ENCODE measurements at places on chromosomes 1 and 21.

DNA sequence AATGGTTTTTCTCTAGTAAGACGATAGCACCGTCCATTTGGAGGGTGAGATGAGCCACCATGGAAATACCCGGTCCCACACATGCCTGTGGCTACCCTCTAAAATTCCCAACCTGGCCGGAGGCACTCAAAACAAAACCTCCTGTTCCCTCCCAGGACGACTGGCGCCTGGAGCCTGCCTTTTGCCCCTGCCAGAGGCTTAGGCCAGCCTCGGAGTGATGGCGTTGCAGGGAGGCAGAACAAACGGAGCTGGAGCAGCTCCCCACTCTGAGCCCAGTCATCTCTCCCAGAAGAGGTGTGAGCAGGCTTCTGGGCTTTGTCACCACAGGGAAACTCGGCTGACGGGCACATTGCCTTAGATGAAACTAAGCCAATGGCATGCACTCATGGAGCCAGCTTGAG, 213.7 kb upstream of the HOOK1 start:
- no peaks in the 10 kb centered on the region for H3K36me3 ChIP-seq
- DNase-seq, result no peak
- no peaks in the 10 kb centered on the region for H3K27me3 ChIP-seq
- H3K4me1 ChIP-seq, result peaks cover 17% of the 10 kb centered on the region
- no peak overlapping the region for H3K4me3 ChIP-seq
- no peak overlapping the region for H3K27ac ChIP-seq

DNA sequence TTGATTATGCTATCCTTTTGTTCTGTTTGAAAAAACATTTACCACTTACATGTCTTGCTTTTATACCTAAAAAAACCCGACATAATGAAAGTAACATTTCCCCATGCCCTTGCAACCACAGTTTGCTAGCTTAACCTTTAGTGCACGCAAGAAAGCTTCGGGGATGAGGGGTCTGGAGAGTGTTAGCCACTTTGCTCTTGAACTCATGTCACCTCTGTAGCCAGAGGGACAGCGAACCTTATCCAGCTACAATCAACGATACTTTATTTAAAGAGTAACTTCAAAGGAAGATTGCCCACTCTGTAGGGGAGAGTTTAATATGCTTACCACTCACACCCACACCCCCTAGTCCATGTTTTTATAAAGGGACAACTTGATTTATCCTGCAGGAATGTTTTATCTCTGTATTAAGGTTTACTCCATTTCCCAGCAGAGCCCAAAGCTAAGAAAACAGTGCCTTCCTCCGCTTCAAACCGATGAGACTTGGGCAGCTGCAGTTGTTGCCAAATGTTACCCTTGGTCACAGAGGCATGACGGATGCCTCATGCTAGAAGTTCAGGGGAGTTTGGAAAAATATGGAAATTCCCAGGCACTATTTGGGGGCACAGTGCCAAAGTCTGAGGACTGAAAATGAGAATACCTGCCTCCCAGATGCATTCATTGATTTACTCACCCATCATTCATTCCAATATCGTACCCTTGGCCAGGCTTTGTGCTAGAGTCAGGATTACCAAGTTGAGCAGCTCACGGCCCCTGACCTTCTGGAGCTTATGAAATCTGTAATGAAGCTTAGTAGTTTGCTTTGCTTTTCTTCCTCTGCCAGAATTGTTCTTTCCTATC, 61.4 kb upstream of the VCAM1 start:
- H3K27me3 ChIP-seq, result no peaks in the 10 kb centered on the region
- no peak for DNase-seq
- no peak overlapping the region for H3K27ac ChIP-seq
- no peaks in the 10 kb centered on the region for H3K4me1 ChIP-seq

GRCh38 chr1:43367026-43367903, 546 bp downstream of the ELOVL1 start:
- H3K27me3 ChIP-seq, result no peaks in the 10 kb centered on the region
- H3K27ac ChIP-seq, result peak overlapping the region; percentile 99
- peak overlapping the region; percentile 86 for H3K4me3 ChIP-seq
- peaks cover 28% of the 10 kb centered on the region for H3K36me3 ChIP-seq
- DNase-seq, result no peak

DNA sequence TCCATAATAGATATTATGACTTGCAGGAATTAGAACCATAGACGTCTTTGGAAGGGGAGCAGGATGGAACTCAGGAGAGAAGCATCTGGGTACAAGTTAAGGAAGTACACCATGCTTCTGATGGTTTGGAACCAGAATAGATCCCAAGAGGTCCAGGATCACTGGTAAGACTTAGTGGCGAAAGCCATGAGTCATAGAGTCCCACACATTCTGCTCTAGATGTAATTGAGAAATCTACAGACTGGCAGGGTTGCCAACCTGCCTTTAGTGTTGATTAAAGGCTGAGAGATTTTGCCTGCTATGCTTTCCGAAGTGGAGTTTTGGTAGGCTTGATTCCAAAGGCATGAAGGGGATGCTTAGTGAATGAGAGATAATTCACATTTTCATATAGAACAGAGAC, 57.1 kb upstream of the C1orf87 start:
- H3K27ac ChIP-seq, result no peak overlapping the region
- H3K27me3 ChIP-seq, result no peaks in the 10 kb centered on the region
- no peaks in the 10 kb centered on the region for H3K4me1 ChIP-seq
- DNase-seq, result no peak
- no peaks in the 10 kb centered on the region for H3K36me3 ChIP-seq

Data from esophagus squamous epithelium (tissue), 5 donors.